Bronchial smooth muscle cell (primary cell): ENCODE measurements at places on chromosomes 7 and 10. TPM values are rescaled to one million over a fixed set of nuclear protein-coding genes. Genes with fewer than 3 reads are reported as not detected.

OPN4 gene
- total RNA-seq = not detected in 2 replicates

SPDYE9 gene
- total RNA-seq = not detected in 2 replicates

PTN gene
- 5.2 and 38.6 TPM in 2 replicates for total RNA-seq

MYL10 gene
- not detected in 2 replicates for total RNA-seq

NYAP1 gene
- 2.0 and 2.4 TPM in 2 replicates for total RNA-seq

DLG5 gene
- 33.9 and 46.0 TPM in 2 replicates for total RNA-seq

TFEC gene
- total RNA-seq = under 0.01 and 0.16 TPM in 2 replicates

DNAJC12 gene
- total RNA-seq = 1.4 and 2.3 TPM in 2 replicates

LANCL2 gene
- 13.7 and 19.1 TPM in 2 replicates for total RNA-seq

AQP1 gene
- total RNA-seq = 1.4 and 1.7 TPM in 2 replicates

MOGAT3 gene
- not detected in 2 replicates for total RNA-seq

TTYH3 gene
- 27.9 and 37.3 TPM in 2 replicates for total RNA-seq

STAG3 gene
- 0.32 and 0.69 TPM in 2 replicates for total RNA-seq

TMEM140 gene
- 12.0 and 14.7 TPM in 2 replicates for total RNA-seq

ADAM22 gene
- total RNA-seq = 0.47 and 1.4 TPM in 2 replicates

HYAL4 gene
- total RNA-seq = not detected in 2 replicates

TBRG4 gene
- 37.2 and 39.4 TPM in 2 replicates for total RNA-seq

AKR1C2 gene
- total RNA-seq = 48.6 and 96.5 TPM in 2 replicates

CCDC3 gene
- 0.16 and 0.17 TPM in 2 replicates for total RNA-seq

ZNF117 gene
- total RNA-seq = 2.7 and 4.7 TPM in 2 replicates

CELF2 gene
- total RNA-seq = 3.8 and 4.4 TPM in 2 replicates

CCDC172 gene
- total RNA-seq = not detected in 2 replicates

ITPRID1 gene
- total RNA-seq = not detected in 2 replicates

LEP gene
- not detected in 2 replicates for total RNA-seq

IQUB gene
- 0.63 and 0.69 TPM in 2 replicates for total RNA-seq

GGCT gene
- 8.5 and 22.5 TPM in 2 replicates for total RNA-seq

SLC26A5 gene
- total RNA-seq = under 0.01 TPM in 1 of 2 replicates, not detected in the other

SPDYE2B gene
- not detected in 2 replicates for total RNA-seq
